BJ (cell line): ENCODE measurements at places on chromosomes 6 and 20.

GRCh38 chr6:45415315-45415714 is 37.6 kb upstream of the SUPT3H start:
- DNase-seq = no peak

DNA sequence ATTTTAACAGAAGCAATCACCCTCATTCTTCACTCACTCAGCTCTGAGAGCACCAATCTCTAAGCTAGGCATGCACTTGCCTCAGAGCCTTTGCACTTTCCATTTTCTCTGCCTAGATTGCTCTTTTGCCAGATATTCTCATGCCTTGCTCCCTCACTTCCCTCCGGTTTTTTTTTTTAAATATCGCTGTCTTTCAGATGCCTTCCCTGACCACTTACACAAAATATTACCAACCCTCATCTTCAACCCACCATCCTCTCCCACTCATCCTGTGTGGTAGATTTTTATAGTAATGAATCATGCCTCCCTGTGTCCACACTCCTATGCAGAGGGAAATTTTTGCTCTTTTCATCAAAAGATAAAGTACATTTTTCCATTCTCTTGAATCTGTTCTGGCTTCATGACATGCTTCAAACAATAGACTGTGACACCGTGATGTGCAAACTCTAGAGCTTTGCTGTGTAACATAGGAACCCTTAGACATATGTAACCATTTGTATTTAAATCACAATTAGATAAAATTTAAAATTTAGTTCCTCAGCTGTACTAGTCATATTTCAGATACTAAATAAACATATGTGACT is 437.1 kb downstream of the UTRN start:
- no peak for DNase-seq

DNA sequence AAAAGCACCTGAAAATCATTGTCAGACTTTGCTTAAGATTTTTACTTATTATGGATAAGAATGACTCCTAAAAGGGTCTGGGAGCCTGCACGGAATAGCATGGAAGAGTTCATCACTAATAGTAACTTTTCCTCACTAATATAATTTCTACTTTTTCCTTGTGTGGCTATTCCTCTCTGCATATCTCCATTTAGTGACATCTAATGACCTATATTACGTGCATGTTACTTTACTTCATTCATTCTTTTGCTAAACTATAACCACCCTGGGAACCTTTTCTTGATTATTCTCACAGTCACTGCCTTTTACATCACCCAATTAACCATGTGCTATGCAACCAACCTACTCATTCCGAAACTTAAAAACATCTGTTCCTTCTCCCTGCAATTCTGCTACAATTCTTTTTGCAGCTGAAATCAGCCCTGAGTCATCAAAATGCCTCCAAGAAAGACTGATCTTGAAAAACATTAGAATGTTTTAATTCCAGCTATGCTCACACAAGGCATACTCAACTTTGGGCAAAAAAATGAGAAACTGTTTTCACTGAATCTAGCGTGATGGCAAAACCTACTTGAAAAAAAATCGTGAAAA is 313.3 kb downstream of the RNGTT start:
- DNase-seq = peak; percentile 75

DNA sequence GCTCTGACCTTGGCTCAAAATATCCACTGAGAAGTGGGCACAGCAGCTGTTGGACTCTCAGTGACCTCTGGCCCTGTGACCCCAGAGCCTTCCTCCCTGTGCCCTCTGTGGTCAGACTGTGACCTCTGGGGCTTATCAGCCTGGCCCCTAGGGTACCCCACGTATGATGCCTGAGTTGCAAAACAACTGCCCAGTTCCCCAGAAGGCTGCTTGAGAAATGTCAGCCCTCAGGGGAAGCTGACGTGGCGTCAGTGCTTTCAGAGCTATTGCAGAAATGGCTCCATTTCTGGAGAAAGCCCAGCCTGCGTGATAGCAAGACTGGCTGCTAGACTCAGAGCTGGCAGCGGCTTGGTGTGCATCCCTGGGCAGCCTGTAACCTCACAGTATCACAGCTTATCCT is 31.5 kb upstream of the TGM2 start:
- peak; percentile 75 for DNase-seq

DNA sequence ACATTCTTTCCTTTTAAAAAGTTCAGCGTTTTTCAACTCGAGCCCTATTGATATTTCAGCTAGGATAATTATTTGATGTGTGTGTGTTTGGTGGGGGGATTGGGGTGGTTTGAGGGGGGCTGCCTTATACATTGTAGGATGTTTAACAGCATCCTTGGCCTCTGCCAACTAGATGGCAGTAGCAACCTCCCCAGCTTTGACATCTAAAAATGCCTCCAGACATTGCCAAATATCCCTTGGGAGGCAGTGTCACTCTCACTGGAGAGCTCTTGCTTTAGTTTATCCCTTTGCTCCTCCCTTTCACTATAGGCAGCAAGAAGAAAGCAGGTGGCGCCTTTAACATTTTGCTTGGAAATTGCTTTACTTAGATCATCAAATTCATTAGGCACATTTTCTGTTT is 14.6 kb upstream of the TP53TG5 start:
- DNase-seq = no peak

DNA sequence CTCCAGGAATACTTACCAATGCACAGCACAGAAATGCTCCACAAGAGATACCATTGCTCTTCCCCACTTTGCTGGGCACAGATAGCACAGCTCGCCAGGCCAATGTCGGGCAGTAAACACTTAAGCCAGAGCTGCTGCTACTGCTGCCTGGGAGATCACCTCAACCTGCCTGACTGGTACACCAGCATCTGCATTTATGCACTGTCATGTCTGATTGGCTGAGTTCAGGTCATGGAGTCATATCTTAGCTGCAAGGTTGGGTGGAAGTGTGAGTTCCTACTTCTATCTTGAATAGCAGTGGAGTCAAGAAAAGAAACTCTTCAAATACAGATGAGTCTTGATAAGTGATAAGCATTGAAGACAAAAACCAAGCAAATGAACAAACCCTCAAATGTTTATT is 10.9 kb upstream of the ADGRF4 start:
- DNase-seq = no peak

DNA sequence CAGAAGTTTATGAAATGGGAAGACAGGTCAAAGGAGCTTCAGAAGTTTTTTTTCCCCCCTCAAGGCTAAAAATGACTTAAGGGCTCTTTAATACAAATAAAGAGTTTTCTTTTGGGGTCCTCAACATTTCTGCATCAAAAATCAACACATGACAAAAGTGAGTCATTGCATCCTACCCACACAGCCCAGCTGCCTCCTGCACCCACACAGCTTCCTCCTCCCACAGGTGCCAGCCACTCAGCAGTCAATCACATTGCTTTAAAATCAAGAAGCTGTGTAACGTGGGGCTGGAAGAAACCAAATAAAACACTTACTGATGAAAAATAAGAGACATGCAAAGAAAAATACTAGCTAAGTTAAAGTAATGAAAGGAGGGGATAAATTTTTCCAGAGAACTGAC is 68.5 kb downstream of the MAP3K5 start:
- no peak for DNase-seq

DNA sequence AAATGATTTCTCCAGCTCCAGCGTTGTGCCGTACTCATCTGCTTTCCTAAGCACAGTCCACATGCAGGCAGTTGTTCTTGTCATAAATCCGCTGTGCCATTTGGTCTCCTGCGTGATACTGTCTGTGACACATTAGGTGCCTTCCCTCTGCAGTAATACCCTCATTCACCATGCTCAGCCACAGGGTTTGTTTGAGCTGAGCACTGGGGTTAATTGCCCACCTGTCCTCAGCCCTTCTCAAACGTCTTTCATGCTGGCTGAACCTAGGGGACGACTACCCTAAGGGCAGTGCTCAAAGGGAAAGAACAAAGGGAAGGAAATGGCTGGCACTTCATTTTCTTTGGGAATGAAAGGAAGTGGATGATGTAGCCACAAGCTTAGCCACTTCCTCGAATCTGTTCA is 64.2 kb upstream of the MYLIP start:
- no peak for DNase-seq

GRCh38 chr6:37010402-37010892 is 5.0 kb downstream of the FGD2 start:
- DNase-seq = no peak

- peak; percentile 96 for DNase-seq
Measured at GRCh38 chr6:108564178-108564577, 3.5 kb downstream of the FOXO3 start.

GRCh38 chr6:150654608-150655007 is 54.9 kb downstream of the PLEKHG1 start:
- no peak for DNase-seq

DNA sequence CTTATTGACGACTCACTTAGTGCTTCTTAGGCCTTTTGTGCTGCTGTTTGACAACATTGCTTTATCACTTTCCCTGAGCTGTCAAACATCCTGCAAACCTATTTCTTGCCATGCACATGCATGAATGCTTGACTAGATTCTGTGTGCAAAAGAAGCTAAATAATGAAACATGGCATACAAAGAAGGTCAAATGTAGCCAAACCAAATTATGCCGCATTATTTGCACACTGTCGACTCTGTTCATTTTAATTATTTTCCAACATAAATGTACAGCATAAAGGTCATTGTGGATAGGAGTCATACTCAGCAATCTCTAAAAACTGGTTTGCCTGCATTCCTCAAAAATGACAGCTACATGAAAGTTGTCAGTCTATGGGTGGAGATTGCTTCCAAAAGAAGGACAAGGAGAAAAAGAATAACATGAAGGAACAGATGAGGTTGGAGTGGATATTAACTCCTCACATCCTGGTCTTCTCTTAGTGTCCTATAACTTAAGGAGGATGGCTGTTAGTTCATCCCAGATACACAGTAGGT is 123.1 kb upstream of the STXBP5 start:
- DNase-seq = no peak

DNA sequence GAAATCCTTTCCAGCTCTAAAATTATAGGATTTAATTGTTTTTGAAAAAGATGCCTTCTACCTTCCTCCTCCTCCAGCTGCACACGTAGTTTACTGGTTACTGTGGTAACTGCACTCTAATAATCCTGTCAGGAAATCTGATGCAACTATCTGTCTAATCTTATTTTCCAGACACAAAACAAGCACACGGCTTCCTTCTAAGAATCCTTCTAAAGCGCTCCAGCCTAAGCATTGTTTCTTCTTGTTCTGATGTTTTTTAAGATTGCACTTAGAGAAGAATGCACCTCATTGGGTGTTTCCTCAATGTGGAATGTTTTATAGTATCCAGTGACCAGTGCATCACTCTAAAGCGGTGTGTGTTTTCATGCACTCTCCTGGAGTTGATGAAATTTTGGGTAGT is 63.6 kb downstream of the CARMIL1 start:
- peak; percentile 41 for DNase-seq

DNA sequence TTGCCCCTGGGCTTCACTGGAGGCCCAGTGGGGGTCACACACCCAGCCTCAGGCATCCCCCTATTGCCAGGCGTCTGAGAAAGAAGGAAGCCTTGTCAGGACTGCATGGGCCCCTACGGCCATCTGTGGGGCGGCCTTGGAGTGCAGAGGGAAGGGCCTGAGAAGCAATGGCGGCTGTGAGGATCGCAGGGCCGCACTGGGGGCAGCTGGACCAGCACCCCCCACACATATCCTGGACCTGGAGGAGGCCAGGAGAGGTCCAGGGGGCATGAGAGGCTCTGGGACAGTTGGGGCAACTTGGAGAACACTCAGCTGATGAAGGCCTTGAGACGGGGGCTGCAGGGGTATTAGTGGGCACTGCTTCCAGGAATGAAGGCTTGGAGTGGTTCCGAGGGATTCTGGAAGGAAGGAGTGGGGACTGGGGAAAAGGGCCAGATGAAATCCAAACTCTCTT is 16.5 kb downstream of the MDFI start:
- no peak for DNase-seq

- DNase-seq = no peak
Measured at GRCh38 chr6:137941995-137942394, 74.9 kb downstream of the TNFAIP3 start.

DNA sequence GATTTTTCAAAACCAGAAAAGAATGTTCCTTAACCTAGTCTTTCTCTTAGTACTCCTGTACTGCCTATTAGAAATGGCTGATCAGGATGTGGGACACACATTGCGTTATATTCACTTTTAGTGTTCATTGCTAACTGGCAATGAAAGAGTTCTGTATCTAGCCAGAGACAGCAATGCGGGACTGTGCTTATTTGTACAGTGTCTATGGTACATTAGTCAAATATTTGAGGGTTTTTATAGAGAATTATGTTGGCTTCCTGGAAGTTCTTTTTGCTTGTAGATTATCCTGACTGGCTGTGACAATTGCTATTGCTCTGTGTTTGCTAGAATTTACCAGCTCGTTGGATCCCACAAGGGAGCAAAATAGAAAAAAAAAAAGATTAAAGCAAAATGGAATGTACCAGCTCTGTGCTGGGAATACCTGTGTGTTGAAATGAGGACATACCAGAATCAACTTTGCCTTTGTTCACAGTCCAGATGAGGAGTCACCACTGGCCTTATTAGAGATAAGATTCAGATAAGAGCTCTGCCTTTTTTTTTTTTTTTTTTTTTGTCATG is 22.4 kb upstream of the IFNGR1 start:
- peak; percentile 55 for DNase-seq

GRCh38 chr20:24208652-24209051 is 220.1 kb upstream of the GGTLC1 start:
- no peak for DNase-seq

GRCh38 chr6:18439581-18439980 is 52.4 kb downstream of the RNF144B start:
- no peak for DNase-seq

- DNase-seq = no peak
Measured at GRCh38 chr6:168428052-168428826, 12.7 kb upstream of the SMOC2 start.

DNA sequence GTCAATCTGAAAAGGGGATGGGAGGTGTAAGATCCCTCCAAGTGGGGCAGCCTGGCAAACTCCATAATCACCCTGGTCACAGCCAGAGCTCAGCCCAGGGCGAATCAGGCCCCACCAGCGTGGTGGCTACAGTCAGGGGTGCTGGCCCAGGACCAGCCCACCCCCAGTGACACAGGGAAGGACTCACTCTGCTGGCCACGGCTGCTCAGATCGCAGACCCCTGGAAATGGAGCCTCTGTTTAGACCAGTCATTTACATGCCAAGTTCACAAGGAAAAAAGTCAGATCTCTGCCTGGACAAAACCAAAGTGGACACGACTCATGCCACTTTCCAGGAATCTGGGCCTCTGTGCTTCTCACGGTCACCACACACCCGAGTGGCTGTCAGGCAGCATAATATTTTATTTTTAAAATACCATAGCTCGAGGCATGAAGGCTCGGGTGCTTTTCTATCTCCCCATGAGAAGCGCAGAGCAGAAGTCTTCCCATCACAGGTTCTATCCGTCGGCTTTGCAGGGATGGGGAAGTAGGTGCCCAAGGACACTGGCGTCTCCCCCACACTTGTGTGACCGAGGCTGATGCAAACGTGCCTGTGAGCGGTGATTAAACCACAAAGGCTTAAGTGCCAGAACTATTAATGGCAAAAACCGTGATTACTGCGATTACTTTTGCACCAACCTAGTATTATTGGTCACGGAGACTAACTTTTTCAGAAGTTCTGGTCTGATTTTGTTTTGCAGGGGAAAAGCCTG is 13.0 kb downstream of the PXDC1 start:
- no peak for DNase-seq

- no peak for DNase-seq
Measured at GRCh38 chr6:139248911-139249310, 42.9 kb downstream of the TXLNB start.
